SK-N-SH (cell line): ENCODE measurements at places on chromosomes 1 and 21.

DNA sequence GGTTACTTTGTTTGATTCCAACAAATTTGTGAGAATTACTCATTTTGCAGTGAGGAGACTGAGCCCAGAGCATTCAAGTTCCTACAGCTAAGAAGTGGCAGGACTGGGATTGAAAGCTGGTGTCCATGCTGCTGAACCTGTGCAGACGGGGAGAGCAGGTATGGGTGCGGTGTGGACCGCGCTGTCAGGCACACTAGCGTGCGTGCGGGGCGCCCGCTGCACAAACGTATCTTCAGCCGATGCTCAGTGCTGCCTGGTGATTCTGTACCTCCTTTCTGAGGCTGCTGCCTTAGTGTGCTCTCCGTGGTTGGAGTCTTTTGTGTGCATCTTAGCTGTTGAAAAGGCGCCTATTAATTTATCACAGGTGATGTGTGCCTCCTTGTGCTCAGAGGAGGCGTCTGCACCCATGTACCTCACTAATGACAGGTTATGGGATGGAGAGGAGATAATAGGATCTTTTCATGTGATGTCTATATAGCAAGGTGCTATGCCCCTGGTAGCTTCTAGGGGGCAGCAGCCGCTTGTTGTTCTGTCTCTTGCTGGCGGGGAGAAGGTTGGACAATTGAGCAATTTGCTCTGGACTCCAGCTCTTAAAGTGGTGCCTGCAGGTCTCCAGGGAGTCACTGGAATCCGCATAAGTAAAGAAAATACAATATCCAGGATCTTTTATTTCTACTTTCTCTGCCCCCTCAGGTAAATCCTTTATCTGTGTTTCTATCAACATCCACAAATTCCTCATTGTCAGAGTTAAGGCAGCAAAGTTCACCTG, 32.5 kb downstream of the PEX14 start:
- peak; percentile 83 for DNase-seq

DNA sequence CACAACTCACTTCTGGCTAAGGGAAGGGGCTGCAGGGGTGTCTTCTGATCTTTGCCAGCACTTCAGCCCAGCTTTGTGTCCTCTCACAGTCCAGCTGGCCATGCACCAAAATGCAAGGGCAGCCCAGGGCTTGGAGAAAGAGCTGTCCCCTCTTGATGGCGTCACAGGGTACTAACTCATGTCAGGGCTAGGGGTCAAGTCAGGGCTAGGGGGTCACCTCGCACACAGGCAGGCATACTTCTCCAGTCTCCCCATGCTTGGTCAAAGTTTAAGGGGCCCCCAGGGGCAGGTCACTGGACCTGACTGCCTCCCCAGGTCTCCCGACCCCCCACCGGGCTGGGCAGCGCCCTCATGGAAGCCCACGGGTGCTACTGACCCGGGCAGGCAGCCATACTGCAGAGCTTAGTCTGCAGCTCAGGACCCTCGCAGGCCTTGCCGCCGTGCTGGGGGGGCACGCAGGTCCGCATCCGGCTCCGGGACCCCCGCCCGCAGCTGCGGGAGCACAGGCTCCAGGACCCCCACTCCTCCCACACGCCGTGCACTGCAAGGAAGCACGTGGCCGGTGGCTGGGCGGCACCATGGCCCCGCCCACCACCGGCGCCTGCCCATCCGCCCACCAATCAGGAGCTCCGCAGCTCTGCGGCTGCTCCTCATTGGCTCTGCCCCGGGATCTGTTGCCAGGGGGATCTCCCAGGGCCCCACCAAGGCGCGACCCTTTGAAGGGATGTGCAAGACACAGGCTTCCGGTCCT, 21.5 kb downstream of the ADGRB2 start:
- peak; percentile 74 for DNase-seq

GRCh38 chr21:35197191-35197590, 148.1 kb upstream of the RUNX1 start:
- DNase-seq = no peak

GRCh38 chr1:197692965-197693364, 82.3 kb downstream of the DENND1B start:
- no peak for DNase-seq

- peak; percentile 95 for DNase-seq
Measured at GRCh38 chr1:19664453-19665185, at the start of gene HTR6. Gene HTR6, plus strand, starts transcription at chr1:19664875. Its CDS starts 879 bp downstream, at chr1:19665754.

DNA sequence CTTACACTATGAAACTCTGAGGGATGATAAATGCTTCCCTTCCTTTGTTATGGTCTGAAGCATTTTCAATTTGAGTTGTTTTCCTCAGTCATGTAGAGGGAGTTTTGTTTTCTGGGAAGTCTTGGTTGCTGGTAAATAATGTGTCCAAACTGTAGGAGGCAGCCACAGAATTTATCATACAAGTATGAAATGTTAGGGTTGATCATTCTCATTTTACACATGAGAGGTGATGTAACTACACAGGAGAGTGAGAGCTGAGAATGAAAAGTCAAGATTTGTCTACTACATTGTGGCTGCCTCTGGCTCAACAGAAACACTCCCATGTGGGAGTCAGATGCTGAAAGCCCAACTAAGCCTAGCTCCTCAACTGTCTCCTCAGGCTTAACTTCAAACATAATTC, 182.5 kb upstream of the SGIP1 start:
- DNase-seq = no peak

DNA sequence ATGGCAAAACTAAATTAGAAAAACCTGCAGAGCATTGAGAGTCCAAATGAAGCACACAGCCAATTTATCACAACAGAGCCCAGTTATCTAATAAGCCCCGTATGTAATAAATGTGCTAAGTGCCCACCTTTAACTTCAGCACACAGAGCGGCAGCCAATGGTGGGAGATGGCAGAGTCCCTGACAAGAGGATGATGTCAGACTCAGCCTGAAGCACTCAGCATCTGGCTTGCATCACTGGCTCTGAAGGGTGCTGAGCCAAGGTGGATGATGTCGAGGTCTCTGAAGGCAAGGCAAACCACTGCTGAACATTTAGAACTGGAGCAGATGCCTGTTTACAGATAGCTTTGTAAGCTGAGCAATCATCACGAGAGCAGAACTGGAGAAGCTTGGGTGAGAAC, 118.3 kb downstream of the NUF2 start:
- DNase-seq = peak; percentile 66

DNA sequence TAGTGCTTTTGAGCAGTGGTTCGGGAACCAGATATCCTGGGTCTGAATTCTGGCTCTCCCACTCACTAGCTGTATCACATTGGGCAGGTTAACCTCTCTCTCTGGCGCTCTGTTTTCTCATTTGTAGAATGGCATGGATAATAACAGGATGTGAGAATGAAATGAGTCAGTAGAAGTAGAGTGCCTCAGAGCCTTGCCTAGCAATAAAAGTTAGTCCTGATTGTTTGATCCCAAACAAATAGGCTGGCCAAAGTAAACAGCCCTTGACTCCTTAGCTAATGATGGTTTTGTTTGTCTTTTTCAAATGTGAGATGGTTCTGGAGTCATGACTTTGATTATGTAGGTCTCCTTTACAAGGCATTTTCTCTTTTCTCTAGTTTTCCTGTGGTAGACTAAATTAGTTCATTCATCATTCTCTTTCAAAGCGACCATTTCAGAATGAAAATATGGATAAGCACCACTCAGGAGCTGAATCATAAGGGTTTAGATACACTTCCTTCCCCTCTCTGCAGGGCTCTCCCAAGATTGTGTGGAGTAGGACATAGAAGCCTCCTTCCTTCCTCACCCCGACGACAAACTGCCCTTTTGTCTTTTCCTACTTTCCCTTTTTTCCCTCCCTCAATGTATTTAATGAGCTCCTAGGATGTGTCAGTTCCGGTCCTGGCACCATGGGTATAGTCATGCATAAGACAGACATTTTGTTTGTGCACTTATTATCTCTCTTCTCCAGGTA, 23.1 kb downstream of the KIAA0040 start:
- DNase-seq = no peak

GRCh38 chr1:152886085-152886484, 8.0 kb downstream of the SMCP start:
- no peak for DNase-seq

GRCh38 chr1:191905781-191906180, 252.5 kb upstream of the RGS18 start:
- DNase-seq = no peak

GRCh38 chr1:168554603-168555483, 11.0 kb upstream of the XCL2 start:
- no peak for DNase-seq

GRCh38 chr21:44013380-44014088, 1.4 kb downstream of the TRAPPC10 start:
- DNase-seq = peak; percentile 36

- DNase-seq = no peak
Measured at GRCh38 chr1:223739366-223740037, 27.2 kb downstream of the CAPN2 start.

- DNase-seq = no peak
Measured at GRCh38 chr1:14167884-14168283, 430.6 kb upstream of the KAZN start.

DNA sequence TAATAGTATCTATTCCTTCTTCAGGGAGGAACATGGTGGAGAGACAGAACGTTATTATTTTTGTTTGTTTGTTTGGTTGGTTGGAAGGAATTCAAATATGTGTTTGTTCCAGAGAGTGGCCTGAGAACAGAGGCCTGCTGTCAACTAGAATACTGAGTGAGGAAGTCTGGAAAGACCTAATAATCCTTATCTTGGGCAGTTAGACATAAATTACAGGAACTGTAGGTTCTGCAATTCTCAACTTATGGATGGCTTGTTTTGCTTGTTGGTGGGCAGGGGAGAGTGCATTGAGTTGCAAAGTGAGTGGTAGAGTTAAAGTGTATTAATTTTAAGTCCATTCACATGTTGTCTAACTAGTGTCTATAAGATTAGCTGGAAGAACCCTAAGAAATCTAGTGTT, 197.6 kb downstream of the BACH1 start:
- no peak for DNase-seq

GRCh38 chr1:79264975-79265818, 258.7 kb upstream of the ADGRL4 start:
- no peak for DNase-seq
